ENCODE measurements at places on chromosomes 3 and 15.

GRCh38 chr3:194876403-194877095 is 190.9 kb downstream of the FAM43A start:
- DNase-seq, result no peak

GRCh38 chr15:45326280-45326679 is 52.1 kb downstream of the GATM start:
- DNase-seq, result no peak

- no peak for DNase-seq
These were observed 3.3 kb upstream of the WNT5A start for GRCh38 chr3:55490276-55490913.

DNA sequence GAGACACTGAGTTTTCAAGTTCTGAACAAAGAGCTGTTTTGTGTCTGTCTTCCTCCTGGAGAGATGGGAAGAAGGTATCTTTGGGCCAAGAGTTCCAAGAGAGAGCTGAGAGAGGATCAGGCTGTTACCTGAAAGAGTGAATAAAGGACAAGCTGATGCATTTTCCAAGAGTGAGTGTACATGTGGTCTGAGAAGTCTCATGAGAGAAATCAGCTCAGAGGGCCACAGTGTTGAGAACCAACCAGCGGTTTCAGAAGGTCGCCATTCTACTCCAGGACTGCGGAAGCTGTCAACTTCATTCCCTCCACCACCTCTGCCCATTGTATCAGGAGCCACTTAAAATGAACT is 42.7 kb upstream of the PPP2R3A start:
- DNase-seq, result no peak

DNA sequence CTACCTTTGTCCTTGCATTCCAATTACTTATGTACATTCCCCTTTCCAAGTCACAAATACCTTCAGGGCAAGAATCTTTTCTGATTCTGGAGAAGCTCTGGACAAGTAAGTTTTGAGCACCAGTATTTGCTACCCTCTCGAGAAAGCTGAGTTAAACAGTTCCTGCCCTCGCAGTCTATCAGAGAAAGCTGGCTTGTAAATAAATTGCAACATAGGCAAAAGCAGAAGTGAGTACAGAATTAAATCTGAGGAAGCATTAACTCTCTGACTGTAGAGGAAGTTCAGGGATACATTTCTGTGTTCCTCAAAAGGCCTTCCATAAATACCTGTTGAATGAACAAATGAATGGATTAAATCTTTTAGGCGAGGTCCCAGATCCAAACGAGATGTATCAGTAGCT is 1.2 kb downstream of the OSBPL11 start:
- DNase-seq, result no peak

DNA sequence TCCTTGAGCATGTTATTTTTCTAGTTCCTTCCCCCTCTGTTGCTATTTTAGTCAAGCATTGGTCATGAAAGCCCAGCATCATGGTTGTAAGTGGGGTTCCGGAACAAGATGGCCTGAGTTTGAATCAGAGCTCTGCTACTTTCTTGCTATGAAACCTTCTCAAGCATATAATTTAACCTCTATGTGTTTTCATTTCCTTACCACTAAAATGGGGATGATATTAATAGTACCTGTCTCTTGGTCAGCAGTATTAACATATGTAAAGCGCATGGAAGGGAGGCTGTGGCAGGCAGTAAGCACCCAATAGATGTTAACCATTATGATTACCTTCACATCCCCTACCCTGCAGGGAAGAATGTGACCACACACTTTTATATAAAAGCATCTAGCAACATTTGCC is 14.3 kb upstream of the SPRED1 start:
- DNase-seq, result no peak

GRCh38 chr15:98422130-98422478 is 226.2 kb upstream of the IGF1R start:
- no peak for DNase-seq

- no peak for DNase-seq
These were observed 244.3 kb upstream of the ADAMTS9 start for GRCh38 chr3:64932016-64932518.

DNA sequence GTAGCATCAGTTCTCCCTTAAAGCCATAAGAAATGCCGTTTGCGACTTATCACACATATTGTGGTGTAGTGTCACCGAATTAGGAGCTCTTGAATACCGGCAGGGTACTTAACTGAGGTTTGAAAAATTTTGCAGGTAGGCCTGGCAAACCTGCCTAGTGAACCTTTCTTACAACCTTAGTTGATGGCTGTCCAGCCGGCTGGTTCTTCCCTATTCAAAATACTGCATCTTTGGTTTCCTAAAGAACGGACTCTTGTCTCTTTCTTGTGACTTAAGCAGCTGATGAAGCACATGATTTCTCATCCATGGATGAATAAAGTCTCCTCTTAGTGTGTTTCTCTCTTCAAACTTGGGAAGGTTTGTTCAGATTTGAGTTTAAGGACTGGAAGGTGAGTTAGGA is 1.5 kb downstream of the RAB7A start:
- no peak for DNase-seq

DNA sequence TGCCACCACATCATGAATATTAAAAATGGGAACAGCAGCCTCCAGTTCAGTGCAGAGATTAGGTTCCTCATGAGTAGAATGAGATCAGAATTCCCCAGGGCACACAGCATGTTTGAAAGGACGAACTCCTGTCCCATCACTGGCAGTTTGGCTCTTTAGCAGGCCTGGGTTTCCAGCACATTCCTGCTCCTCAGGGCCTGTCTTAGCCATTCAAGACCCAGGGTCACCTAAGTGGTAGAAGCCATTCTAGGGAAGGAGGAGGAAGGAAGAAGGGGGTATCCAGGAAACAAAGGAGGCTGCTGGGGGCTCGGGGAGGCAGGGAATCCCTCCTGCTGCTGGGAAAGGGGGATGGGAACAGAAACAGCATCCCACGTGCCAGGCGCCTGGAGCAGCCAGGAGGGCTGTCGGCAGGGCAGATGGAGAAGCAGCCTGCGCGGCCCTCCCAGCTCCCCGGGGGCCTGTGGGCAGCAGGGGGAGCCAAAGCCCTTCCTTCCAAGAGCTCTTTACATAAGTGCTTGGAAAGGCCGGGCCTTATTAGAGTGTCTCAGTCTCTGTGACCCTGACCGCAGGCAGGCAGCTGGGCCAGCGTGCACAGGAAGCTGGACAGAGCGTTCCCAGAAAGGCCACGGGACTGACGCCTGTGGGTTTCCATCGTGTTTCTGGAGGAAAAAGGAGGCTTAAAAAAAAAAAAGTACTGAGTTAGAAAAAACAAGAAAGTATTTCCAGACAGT is 24.7 kb downstream of the LOXL1 start:
- peak; percentile 83 for DNase-seq

- DNase-seq, result no peak
These were observed 115.9 kb downstream of the CBLB start for GRCh38 chr3:105752791-105753415.

GRCh38 chr3:45987368-45988291 is 8.0 kb downstream of the FYCO1 start:
- peak; percentile 16 for DNase-seq

DNA sequence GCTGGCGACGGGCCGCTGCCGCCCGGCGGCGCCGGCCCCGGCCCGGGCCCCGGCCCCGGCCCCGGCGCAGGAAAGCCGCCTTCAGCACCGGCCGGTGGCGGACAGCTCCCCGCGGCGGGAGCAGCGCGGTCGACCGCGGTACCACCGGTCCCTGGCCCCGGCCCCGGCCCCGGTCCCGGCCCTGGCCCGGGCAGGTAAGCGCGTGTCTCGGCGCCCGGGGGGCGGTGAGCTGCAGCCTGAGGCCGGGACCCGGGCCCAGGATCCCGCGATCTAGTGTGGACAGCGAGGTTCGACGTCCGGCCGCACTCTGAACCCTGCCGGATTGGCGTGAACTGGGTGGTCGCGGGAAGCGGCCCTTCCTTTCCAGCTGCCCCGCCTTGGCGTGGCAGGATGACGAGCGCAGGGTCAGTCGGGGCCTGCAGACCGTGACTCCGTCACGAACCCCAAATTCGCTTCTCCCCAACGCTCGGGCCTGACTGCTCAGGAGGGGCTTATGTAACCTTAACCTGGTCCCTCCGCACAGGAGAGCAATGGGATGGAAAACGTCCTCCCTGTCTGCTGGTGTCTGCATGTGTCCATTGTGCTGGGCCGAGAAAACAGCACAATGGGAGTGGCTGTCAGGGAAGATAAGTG is 472 bp downstream of the BSN start:
- no peak for DNase-seq

DNA sequence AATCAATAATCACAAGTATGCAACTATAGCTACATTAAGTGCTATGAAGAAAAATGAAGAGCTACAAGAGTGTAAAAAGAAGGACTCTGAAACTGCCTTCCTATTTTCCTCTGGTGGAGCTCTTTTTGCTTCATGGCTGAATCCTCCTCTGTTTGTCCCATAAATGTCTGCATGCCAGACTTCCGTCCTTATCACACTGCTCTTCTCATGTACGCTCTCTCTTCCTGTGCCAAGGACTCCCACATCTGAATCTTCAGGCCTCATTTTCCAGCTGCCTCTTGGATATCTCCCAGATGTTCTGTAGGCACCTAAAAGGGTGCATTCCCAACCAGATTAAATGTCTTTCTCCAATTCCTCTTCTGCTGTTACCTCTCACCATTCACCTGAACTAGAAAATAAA is 123.7 kb downstream of the MECOM start:
- no peak for DNase-seq

DNA sequence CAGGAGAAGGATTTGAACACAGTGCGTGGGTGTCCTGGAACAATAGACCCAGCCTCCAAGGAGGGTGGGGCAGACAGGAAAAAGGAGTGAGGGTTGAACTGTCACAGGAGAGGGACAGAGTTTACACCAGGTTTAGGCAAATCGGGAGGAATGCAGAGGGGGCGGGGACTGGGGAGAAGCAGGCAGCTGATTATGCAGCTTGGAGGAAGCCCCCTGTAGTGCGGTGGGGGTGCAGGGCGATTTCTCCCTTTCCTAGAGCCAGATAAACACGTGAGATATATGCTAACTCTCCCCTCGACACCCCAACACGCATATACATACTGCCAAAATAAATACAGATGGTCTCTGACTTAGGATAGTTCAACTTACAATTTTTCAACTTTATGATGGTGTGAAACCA is 108.6 kb upstream of the PRR20G start:
- DNase-seq, result no peak

Data from HepG2 (cell line).